ENCODE measurements at places on chromosomes 2 and 18.
A peak's percentile ranks its signal among the peaks of the same experiment; 100 is the strongest.

GRCh38 chr2:57093020-57093419 lies 909.2 kb downstream of the CCDC85A start:
- no peak for DNase-seq

DNA sequence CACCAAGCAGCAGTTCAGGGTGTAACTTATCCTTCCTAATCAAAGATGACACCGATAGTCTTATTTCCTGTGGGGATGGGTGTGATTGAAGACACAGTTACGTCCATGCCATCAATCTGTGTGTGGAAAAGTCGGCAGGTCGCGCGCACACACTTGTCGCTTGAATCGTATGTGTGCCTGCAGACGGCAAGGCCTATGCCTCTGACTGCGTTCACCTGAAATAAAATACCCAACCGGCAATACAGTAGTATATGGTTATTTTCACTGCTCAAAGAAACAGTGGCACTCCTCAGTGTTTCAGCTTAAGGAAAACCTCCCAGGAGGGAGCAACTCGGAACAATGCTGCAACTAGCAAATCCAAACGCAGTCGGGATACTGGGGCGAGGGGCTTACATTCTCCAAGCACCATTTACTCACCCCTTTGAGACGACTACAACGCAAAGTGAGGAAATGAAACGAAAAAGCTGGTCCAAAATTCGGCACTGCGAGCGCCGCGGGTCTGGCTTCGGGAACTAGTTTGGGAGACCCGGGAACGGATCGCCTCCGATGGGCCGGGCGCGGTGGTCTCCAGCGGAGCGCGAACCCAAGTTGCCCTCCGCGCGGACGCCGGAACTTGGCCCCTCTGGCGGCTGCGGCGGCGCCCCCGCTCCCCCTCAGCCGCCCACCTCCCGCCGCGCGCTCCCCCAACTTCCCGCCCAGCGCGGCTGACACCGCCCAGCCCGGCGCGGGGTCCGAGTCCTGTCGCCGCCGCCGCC lies 675 bp downstream of the PRKD3 start:
- DNase-seq: peak; percentile 45

DNA sequence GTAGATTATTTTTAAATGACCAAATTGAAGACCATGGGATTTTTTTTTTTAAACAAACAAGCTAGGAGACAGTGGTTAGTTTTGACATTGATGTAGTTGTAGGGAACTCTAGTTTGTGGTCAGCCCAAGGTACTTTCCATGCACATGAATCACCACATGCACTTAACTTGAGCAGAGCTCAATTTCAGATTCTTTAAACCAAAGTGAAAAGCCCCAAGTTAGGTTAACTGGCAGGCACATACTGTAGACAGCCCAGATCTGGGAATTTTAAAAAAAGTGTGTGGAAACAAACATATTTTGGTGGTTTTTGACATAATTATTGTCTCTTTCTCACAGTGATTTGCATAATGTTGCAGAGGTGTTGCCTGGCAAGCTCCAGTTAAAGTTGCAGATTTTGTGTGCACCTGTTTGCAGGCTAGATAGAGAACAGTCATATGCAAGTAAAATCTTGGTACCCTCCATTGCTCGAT lies 88.4 kb downstream of the BCL2L11 start:
- peak; percentile 93 for DNase-seq

DNA sequence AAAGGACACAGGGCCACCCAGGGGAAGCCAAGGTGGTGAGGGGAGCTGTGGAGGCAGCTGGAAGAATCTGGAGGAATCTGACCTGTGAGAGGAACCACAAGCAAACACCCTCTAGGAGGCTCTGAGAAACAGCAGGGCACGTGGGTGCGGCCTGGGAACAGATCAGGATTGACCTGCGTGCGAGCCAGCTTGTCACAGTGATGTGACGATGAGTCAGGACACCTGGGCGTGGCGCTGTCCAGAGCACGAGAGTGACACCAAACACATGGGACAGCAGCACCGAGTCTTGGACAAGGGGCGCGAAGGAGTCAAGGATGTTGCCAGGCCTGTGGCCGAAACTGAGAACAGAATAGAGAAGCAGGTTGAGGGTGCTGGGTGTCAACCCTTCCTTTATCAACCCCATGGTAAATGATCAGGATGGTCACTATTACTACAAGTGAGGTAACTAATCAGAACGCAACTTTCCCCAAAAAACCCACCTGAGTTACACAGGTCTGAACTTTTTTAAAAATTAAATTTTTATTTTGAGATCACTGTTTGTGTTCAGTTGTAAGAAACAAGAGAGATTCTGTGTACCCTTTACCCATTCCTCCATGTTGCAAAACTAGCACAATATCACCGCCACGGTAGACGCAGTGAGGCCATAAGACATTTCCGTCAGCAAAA lies 637 bp upstream of the SFT2D3 start:
- no peak for DNase-seq

- no peak for DNase-seq
Measured at GRCh38 chr2:65159906-65160305, 30.0 kb upstream of the RAB1A start.

Data from iris pigment epithelial cell (primary cell).